Adrenal gland (tissue), 19 donors: ENCODE measurements at places on chromosomes 7 and 10. TPM values are rescaled to one million over a fixed set of nuclear protein-coding genes. Genes with fewer than 3 reads are reported as not detected.

- no peak for DNase-seq
Measured at GRCh38 chr10:118918587-118918986, 110.9 kb upstream of the NANOS1 start.

DNA sequence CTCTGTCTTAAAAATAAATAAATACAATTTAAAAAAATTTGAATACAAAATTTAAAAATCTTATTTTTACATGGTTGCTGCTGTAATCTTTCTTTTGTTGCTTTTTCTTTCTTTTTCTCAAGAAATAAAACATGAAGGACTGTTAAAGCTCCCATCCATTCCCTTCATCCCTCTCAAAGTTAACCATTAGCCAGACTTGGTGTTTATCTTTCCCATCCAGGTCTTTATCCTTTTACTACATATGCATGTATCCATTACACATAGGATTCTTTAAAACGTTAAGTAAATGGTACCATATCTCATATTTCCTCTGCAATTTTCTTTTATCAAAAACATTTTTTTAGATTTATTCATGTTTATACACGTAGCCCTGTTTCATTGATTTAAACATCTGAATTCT, 70.1 kb downstream of the CREB3L2 start:
- DNase-seq, result no peak

DNA sequence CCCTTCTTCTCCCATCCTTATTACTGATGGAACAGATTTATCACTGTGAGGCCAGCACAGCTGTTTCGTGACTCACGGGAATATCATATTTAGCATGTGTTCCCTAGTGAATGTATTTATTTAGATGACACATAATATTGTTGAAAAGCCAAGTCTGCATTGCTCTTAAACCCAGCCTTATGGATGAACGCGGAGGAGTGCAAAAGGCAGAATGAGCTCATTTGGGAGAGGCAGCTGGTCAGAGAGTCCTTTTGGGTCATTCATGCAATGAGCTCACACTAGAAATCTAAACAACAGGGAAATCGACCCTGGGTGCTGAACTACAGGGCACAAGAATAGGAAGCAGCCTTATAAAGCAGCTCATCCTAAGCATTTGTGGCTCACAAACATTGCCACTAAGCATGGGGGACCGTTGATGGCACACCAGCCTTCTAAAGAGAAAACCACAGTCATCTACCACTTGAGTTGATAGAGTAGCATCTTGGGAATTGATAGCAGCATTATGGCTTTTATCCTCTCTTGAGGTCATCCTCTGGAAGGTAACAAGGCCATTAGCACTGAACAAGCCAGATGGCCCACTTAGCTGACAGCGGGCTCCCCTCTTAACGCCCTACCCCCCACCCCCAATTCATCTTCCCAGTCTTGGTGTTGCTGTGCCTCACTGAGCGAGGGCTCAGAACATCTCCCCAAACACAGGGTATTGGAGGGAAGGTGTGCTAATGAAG, 32.9 kb upstream of the SDK1 start:
- DNase-seq, result no peak

- no peak for DNase-seq
Measured at GRCh38 chr7:2037301-2037807, 195.4 kb downstream of the MAD1L1 start.

GRCh38 chr7:3892157-3892556, 591.1 kb downstream of the SDK1 start:
- no peak for DNase-seq

- DNase-seq, result no peak
Measured at GRCh38 chr7:159272739-159273138, 128.1 kb upstream of the VIPR2 start.

- no peak for DNase-seq
Measured at GRCh38 chr10:36266923-36267322, 624.8 kb upstream of the FZD8 start.

GRCh38 chr7:102310414-102310815, 23.7 kb downstream of the SH2B2 start:
- DNase-seq, result no peak

- DNase-seq, result no peak
Measured at GRCh38 chr10:127153181-127153580, 43.2 kb downstream of the INSYN2A start.

EEPD1 gene
- 8.0 TPM for total RNA-seq

PIK3AP1 gene
- 30.0 TPM for total RNA-seq

CYP2E1 gene
- total RNA-seq, result 1.1 TPM

PLAC9 gene
- total RNA-seq, result 26.5 TPM
